Uterus (tissue), 4 donors: ENCODE measurements at places on chromosomes 1 and 21. TPM values are rescaled to one million over a fixed set of nuclear protein-coding genes. Genes with fewer than 3 reads are reported as not detected.

DNA sequence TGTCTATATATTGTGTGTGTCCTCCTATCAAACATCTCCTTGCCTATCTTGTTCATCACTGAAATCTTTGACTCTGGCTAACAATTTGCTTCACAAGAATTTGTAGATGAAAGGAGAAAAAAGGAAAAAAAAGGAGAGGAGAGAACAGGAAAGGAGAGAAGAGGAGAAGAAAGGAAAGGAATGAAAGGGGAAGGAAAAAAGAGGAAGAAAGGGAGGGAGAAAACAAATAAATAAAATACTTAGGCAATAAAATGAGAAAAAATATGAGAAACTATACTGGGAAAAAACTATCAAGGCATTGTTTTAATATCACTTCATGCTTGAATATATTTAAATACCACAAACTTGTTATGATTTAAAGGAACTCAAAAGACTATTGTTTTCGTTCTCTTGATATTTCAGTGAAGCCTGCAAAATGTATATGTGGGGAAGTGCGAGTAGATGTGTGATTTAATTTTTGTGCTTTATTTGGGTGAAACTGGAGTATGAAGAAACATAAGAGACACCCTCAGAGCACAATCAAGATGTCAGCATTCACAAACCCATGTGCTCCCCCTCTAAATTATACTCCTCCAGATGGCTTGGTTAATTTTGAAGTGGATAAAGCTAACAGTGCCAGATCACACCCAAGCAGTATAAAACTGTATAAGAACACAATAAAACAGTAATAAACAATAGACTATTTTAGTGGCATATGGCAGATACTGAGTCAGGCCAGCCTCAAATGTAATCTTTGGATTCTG lies 205.7 kb upstream of the SAMSN1 start:
- DNase-seq = no peak

The LMO4 gene
- 38.7 TPM for total RNA-seq

GRCh38 chr1:177945943-177946650 lies 23.8 kb downstream of the SEC16B start:
- peak; percentile 57 for DNase-seq

GRCh38 chr1:112196008-112196588 lies 199.9 kb upstream of the CTTNBP2NL start:
- no peak for DNase-seq

DNA sequence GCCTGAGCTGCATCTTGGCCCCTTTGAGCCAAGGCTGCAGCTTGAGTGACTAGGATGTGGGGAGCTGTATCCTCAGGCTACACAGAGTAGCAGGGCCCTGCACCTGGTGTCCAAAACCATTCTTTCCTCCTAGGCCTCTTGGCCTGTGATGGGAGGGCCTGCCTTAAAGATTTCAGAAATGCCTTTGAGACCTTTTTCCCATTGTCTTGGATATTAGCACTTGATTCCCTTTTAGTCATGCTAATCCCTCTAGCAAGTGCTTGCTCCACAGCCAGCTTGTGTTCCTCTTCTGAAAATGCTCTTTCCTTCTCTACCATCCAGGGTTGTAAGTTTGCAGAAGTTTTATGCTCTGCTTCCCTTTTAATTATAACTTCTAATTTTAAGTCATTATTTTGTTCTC lies 21.7 kb upstream of the KIRREL1 start:
- DNase-seq = no peak

DNA sequence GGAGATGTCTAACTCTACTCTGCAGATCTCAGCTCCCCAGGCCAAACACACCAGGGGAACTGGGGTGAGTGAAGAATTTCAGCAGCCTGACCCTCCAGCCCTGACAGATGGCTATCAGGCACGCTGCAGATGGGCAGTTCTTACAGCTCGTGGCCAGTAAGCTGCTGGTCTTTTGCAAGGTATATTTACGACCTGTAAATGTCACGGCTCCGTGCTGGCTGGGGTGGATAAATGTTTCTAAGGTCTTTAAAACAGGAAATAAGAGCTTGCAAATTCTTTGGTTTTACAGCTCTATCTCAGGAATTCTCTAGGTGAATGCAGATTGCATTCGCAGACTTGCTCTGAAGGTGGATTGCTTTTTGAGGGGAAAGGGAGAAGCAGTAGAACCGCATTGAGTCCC lies 10.1 kb downstream of the DOP1B start:
- DNase-seq = no peak
